Activated CD4-positive, alpha-beta T cell treated with anti-CD3 and anti-CD28 coated beads for 24 hours (primary cell): ENCODE measurements at places on chromosomes 2 and 18.
A peak's percentile ranks its signal among the peaks of the same experiment; 100 is the strongest.

DNA sequence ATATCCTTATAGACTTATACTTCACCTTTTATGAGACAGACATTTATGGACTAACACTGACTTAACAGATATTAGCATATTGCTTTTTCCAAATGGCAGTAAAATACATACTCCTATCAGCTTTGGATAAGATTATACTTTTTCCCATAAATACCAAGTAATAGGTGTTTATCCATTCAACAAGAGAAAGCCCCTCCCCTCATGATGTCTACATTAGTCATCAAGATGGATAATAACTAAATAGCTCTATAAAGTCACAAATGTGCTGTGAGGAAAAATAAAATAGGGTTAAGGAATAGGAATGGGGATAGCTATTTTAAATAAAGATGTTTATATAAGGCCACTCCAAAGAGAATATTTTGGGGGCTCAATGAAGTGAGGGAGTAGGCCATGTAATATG, 39.4 kb downstream of the CSRNP3 start:
- DNase-seq: no peak

- DNase-seq: peak; percentile 4
These were observed 414.2 kb upstream of the CHST9 start for GRCh38 chr18:27599202-27599829.

DNA sequence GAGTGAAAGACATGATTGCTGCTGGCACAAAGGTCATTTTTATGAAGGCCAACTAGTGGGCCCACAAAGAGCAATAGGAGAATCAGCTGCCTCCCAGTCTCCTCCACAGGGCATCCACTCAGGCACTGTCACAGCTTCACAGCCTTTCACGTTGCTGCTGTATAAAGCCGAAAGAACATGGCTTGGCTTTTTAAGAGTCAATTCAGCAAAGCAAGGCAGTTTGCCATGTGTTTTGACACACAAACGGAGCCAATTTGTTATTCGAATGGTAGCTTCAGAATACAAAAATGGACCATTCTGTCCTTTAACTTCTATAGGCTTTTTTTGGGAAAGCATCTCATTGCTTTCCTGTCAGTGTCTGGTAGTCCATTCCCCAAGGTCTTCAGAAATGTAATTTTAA, 283.4 kb upstream of the PARD3B start:
- no peak for DNase-seq

- DNase-seq: no peak
These were observed 68.8 kb downstream of the MAPRE2 start for GRCh38 chr18:35110059-35110458.

GRCh38 chr2:120802867-120803484, 67.3 kb downstream of the GLI2 start:
- DNase-seq: no peak
